ENCODE measurements at places on chromosomes 3 and 15. TPM values are rescaled to one million over a fixed set of nuclear protein-coding genes. Genes with fewer than 3 reads are reported as not detected.

DNA sequence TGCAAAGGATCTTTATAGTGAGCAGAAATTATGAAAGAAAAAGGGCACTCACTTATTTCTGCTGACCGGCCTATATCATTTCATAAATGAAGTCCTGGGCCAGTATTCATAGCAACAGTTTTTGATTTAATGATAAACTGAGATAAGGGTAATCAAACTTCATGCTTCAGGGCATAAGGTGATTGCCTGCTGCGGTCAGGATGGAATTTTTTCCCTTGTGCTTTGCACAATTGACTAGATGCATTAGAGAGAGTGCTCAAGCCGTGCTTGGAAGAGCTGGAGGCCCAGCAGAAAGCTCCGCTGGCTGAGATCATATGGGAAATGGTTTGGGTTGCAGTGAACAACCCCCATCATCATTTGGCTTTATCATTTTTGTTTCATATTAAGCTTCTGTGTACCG, 10.4 kb downstream of the SEMA6D start:
- no peak for DNase-seq

Gene EPHB3
- 118 TPM for total RNA-seq

- no peak for DNase-seq
Observed at GRCh38 chr3:188605231-188605630, 451.3 kb downstream of the LPP start.

Gene XCR1
- total RNA-seq, result 0.38 TPM

GRCh38 chr15:86879250-86880229, 799.9 kb downstream of the AGBL1 start:
- no peak for DNase-seq

Gene RNU6-1
- total RNA-seq, result not detected

- no peak for DNase-seq
Observed at GRCh38 chr3:122676759-122677158, 3.9 kb upstream of the PARP14 start.

- no peak for DNase-seq
Observed at GRCh38 chr3:186669378-186670084, 3.7 kb downstream of the HRG start.

- no peak for DNase-seq
Observed at GRCh38 chr15:51199541-51199940, 104.8 kb upstream of the TNFAIP8L3 start.

DNA sequence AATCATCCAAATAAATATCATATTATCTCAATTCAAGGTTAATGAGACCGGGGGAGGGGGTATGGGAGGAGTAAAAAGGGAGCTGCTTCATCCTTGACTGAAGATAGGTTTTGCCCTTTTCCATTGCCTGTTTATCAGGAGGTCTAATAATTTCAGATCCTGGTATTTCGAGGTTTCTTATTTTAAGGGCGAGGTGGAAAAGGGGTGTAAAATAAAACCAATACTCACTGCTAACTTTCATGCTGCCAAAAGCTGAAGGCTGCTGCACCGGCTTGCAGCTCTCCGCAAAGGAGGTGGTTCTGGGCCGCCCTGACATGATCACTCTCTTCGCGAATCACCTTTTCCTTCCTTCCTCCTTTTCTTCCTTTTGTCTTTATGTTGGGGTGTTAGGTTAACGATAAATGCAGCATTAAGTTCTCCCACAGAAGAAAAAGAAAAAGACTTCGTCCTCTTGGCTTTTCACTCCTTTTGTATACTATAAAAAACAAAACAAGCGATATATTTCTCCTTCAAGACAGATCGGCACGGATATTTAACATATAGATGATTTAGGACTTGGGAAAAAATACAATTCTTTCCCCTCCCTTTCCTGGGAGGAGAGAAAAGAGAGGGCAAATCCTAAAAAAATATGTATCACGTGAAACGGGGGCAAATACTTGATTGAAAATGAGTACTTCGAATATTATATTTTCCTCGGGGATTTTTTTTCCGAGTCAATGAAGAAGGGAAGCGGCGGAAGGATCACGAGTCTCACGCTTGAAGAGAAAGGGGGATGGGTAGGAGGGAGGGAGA, 932 bp downstream of the GSK3B start:
- no peak for DNase-seq

GRCh38 chr15:90667073-90667754, 49.9 kb upstream of the BLM start:
- no peak for DNase-seq

Gene TMEM207
- not detected for total RNA-seq

DNA sequence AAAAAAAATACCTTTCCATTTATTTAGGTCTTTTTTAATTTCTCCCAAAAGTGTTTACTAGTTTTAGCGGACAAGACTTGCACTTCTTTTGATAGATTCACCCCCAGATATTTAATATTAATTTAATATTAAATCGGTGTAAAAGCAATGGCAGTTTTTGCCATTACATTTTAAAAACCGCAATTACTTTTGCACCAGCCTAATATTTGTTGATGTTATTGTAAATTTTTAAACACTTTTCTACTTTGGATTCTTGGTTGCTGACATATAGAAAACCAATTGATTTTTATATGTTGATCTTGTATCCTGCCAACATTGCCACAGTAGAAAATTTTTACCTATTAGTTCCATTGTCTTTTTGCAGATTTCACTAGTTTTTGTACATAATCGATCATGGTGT, 63.9 kb upstream of the PXYLP1 start:
- no peak for DNase-seq

- DNase-seq, result no peak
Observed at GRCh38 chr15:65201918-65202317, 9.4 kb downstream of the CILP start.

DNA sequence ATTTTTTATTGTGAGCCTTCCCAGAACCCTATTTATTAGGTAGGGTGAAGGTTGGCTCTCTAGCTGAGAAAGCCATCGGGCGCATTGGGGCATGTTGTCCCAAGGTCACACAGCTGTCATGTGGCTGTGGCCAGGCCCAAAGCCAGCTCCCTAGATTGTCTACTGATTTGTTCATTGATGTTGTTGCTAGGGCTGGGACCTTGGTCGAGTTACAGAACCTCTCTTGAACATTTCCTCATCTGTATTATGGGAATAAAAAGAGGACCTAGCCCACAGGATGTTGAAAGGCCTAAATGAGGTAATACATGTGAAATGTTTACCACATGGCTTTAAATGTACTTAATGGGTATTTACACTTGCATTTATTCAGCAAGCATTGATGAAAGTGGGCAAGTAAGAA, 252.5 kb downstream of the SUCLG2 start:
- DNase-seq, result no peak

Gene C2CD4A
- total RNA-seq, result not detected

DNA sequence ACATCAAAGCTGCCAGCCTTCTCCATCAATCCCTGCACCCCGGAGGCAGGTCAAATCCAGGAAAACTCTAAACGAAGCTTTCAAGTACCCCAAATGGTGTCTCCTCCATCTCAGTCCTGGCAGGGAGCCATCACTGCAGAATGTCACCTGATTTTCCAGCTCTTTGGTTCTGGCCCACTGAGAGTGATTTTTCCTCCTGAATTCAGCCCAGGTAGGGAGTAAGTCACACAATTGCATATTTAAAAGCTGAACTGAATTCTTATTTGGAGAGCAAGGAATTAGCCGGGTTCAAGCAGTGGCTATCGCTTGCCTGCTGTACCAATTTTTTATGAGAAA, 5.3 kb downstream of the RFTN1 start:
- DNase-seq, result no peak

- peak; percentile 63 for DNase-seq
Observed at GRCh38 chr15:98938105-98938417, 69.5 kb downstream of the PGPEP1L start.

DNA sequence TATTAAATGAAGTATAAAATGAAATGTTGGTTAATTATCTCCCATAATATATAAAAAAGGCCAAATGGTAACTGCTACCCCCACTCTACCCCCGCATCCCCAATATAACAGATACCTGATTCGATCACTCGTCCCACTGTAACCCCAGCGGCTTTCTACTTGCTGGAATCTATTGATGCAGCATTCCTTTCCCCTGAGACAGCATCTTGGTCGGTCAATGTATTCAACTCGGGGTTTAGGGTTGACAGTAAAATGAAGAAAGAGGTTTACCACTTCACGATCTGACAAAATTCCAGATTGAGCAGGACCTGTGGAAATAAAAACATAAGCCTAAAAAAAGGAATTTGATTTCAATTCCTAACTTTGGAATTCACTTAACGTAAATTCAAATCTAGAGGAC, 18.6 kb upstream of the C15orf40 start:
- no peak for DNase-seq

DNA sequence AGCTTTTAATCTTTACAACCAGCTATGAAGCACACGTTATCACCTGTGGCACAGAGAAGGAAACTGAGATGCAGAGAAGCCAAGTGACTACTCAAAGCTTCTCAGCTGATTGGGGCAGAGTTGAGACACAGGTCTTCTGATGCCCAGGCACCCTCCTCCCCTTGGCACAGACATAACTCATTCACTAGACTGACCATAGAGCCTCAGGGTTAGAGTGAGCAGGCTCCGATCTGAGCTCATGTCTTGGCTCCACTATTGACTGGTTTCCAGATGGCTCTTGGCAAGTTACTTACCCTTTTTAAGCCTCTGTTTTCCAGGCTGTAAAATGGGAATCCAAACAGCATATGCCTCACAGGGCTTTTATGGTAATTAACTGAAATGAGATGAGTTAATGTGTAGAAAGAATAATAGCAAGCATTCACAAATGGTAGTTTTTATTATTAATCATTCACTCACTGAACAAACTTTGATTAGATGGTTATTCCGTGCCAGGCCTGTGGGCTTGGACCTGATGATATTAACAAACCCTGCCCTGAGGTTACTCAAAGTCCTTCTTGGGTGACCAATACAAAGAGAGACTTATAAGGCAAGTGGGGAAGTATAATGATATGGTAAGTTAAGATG, 184.3 kb downstream of the ANXA2 start:
- no peak for DNase-seq

GRCh38 chr15:95326431-95327182, 1003.9 kb upstream of the NR2F2 start:
- no peak for DNase-seq

DNA sequence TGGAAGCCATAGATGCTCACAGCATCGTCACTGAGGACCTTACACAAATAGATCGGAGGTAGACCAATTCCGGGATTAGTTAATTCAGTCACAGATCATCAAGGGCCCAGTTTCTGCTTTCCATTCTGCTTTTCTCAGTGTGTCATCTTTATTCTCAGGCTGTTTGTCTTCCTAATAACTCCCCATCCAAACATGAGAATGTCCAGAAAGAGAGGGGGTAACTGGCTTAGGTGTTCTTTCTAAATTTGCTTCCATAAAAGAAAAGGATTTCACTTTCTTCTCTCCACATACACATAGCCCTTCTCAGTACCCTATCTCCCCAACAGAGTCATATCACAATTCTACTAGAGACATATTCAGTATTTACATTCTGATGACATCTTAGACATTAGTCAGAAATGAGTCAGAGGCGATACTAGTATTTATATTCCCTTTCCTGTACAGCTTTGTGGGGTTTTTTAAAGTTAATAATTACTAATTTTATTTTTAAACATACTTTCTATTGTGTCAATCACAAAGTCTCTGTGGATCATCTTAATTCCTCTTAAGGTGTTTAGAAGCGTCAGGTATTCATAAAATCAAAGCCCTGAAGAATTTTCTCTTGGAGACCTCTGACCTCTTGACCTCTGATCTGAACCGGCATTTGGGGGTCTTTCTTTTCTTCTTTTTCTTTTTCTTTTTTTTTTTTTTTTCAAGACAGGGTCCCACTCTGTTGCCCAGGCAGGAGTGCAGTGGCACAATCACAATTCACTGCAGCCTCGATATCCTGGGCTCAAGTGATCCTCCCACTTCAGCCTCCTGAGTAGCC, 24.3 kb upstream of the IL12A start:
- DNase-seq, result no peak

Gene FBLN2
- 51.6 TPM for total RNA-seq

DNA sequence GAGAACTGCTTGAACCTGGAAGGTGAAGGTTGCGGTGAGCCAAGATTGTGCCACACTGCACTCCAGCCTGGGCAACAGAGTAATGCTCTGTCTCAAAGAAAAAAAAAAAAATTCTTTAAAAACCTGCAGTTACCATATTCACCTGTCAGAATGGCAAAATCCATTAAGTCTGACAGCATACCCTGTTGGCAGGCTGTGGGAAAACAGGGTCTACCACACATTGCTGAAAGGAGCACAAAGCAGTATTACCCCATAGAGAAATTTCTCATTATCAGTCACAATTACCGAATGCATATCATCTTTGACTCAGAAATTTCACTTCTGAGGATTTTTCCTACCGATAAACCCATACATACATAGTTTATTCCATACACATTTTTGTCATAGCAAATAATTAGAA, 264.1 kb upstream of the SLCO3A1 start:
- DNase-seq, result no peak

- DNase-seq, result no peak
Observed at GRCh38 chr3:117059067-117059955, 349.7 kb downstream of the TUSC7 start.

Gene GCNT3
- total RNA-seq, result 1.5 TPM

- DNase-seq, result no peak
Observed at GRCh38 chr3:134916276-134916961, 121.4 kb downstream of the EPHB1 start.

DNA sequence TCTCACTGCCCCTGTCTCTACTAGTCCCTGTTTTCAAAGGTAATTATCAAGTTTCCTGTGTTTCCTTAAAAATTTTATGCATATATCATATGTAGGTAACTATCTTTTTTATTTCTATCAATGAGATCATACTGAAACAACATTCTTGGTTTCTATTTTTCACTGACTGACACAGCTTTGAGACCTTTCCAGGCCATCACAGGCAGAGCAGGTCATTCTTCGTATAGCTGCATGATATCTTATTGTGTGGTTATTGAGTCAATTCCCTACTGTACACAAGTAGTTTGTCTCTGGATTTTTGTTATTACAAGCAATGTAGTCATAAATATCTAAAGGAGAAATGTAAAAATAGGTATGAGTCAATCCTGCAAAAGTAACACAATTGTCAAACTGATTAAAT, 169.6 kb downstream of the CFAP20DC start:
- DNase-seq, result no peak

DNA sequence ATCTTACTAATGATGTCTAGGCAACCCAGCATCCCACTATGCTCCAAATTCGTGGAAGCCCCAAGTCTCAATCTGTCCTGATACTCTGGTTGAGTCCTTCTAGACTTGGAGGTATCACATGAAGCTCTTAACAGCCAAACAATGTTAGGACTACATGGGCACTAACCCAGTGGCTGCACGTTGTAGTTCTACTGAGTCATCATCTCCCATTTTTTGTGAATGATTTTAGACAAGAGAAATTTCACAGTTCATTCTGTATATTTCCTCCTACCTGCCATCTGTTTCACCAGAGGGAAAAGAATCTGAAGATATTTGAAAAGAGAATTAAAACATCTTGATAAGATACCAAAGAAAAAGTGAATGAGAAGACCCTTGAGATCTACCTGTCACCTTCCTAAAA, 9.8 kb upstream of the WWTR1 start:
- DNase-seq, result no peak

Gene ALDH1A3
- total RNA-seq, result 24.5 TPM

DNA sequence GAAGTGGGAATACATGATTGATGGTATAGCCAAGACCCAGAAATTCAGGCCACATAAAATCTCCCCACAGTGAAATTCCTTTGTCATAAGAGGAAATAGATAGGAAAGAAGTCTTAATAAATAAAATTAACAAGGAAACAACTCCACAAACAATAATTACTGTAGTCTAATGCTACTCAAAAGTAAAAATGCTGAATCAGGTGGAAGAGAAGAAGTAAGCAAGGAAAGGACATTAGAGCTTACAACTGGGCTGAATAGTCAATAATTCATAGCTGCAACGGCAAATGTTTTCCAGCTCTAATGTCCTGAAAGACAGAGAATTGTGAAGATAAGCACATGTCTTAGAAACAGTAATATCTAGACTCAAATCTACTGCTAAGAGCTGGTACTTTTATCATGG, 64.4 kb downstream of the STRIT1 start:
- no peak for DNase-seq

Gene IMPG2
- 0.13 TPM for total RNA-seq

Gene CELSR3
- 1.5 TPM for total RNA-seq

Gene DNAH12
- total RNA-seq, result 0.03 TPM

Data from lower leg skin (tissue), 4 donors.